ENCODE measurements at places on chromosomes 1 and 21.

GRCh38 chr1:239547987-239548386 is 161.6 kb downstream of the CHRM3 start:
- no peak for DNase-seq

GRCh38 chr1:199741586-199741985 is 285.9 kb upstream of the NR5A2 start:
- no peak for DNase-seq

DNA sequence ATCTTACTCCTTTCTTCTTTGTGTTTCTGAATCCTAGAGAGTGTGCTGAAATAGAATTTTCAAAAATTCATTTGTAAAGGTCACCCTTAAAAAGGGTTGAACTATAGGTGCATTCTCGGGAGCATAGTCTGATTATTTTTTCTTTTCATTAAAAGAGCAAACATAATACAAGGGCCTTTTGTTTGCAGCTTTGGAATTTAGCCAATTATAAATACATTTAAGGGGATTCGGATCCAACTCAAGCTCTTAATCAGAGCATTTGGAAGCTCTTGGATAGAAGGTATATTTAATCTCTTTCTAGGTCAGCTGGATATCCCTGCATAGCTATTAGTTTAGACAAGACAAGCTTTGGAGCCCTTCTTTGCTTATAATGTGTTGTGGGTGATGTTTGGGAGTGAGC is 321.7 kb downstream of the HHAT start:
- DNase-seq = no peak

DNA sequence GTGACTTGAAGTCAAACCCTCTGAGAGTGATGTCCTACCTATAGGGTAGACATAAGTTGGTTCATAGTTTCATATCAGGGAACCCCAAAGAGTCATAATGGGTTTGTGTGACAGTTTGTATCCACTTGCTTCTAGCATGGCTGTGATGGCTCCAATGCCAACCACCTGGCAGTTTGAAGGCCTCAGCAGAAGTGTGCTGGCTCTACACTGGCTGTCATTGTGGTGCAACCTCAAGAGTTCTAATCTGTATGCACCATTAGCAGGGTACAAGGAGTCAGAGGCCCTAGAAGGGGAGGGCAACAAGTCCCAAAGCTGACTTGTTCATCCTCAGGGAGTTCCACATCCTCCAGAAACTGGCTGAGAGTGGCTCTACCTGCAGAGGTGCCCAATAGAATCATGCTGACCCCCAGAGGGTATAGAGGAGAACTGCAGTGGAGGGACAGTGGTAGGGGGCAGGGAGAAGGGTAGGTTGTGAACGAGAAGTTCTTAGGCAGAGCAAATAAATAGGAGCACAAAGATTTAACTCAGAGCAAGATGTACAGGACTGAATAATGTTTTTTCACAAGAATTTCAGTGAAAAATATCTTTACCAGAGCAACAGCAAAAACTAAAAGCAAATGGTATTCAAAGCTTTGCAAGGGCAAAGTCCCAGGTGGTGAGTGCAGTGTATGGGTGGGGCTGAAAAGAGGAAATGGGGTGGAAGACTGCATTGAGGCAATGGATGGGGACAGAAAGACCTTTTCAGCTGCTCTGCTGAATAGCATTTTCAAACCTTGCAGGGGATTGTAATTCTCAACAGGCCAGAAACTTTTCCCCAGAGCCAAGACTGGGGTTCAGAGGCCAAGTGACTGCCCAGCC is 3.2 kb downstream of the FCRL2 start:
- DNase-seq = no peak

GRCh38 chr1:156444407-156445001 is 56.1 kb downstream of the MEF2D start:
- no peak for DNase-seq

DNA sequence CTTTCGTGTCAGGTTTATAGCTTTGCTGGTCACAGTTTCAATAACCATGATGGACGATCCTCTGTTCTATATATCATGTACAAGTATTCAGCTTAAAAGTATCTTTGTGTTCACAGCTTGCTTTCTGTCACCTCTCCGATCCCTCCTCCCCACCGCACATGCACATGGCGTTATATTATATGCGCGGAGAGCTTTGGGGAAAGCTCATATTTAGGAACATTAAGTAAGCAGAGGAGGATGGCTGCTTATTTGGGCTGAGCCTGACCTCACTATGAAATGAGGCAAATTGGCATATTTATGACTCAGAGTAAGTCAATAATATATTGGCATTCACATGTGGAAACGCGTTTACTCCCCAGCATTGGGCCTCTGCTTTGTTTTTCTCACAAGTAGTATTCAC is 360.5 kb downstream of the HLX start:
- no peak for DNase-seq

GRCh38 chr1:218743861-218744505 is 398.8 kb downstream of the TGFB2 start:
- DNase-seq = no peak

GRCh38 chr21:28186604-28187003 is 806.1 kb downstream of the LTN1 start:
- DNase-seq = no peak

GRCh38 chr21:45365186-45365607 is 39.8 kb upstream of the COL18A1 start:
- no peak for DNase-seq

DNA sequence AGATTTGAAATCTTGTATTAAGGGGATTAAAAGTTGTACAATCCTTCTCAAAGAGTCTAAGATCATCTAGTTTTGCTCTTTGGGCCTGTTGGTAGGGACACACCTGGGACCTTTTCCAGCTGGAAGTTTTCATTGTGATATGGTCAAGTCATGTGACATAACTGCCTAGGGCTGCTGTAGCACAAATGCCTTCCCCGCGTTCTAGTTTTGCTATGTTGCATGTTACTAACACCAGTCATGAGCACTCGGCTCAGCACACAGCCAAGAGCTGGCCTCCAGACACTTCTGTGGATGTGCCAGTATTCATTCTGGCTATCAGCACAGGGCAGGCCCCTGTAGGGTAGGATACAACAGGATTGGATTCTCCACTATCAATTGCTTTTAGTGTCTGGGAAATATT is 14.6 kb upstream of the FLG2 start:
- no peak for DNase-seq

GRCh38 chr1:65009724-65010420 is 43.5 kb upstream of the JAK1 start:
- no peak for DNase-seq

DNA sequence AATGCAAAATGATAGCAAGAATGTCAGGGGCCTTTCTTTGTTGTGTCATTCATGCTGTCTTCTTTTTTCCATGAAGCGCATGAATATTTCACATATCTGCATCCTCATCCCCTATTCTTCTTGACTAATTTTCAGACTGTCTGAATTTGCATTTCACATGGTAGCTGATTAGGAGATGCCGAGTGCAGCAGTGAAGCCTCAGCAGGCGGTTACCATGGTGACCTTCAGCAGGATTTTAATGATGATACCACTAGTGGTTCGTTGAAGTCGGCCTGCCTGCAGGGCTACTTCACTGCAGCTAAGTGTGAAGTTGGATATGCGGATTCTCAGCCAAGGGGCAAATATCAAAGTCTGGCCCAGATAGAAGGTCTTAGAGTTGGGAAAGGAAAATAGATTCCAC is 141.8 kb downstream of the NEK7 start:
- DNase-seq = no peak

GRCh38 chr1:206723805-206724472 is 39.2 kb downstream of the MAPKAPK2 start:
- no peak for DNase-seq

GRCh38 chr1:101065575-101065974 is 40.0 kb upstream of the DPH5 start:
- no peak for DNase-seq

DNA sequence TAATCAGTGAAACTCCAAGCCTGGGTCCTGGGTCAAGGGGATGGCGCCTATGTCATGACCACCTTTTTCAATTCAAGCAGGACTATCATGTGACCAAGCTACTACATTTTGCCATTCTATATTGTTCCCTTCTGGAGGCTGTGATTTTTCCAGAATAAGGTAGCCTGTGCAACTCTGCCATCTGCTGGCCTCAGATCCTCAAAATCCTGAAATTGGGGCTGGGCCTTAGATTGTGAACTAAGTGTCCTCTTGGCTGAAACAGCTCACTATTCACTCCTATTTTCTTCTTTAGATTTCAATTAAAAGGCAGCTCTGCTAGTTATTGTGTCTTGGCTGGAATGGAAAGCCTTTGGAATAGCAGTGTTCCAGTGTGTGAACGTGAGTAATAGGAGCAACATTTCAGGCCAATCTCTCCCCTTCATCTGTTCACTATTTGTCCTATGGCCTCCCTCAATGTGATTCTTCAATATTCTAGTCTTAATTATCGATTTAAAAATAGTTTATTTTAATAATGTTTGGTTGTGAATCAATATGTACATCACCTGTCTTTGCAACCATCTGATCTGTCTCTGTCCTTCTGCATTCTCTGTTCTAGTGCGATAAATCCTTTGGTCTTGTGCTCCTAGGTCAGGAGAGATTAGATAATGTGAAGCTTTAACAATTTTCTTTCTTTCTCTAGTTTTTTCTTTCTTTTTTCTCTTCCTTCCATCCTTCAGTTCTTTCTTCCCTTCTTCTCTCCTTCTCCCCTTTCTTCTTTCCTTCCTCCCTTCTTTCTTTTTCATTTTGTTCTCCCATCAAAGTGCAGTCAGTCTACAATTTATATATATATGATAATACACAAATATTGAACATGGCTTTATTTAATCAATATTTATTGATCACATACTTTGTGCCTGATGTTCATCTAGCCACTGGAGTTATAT is 69.8 kb downstream of the CR1 start:
- DNase-seq = no peak

- no peak for DNase-seq
Observed at GRCh38 chr1:151502859-151503780, 8.1 kb upstream of the CGN start.

DNA sequence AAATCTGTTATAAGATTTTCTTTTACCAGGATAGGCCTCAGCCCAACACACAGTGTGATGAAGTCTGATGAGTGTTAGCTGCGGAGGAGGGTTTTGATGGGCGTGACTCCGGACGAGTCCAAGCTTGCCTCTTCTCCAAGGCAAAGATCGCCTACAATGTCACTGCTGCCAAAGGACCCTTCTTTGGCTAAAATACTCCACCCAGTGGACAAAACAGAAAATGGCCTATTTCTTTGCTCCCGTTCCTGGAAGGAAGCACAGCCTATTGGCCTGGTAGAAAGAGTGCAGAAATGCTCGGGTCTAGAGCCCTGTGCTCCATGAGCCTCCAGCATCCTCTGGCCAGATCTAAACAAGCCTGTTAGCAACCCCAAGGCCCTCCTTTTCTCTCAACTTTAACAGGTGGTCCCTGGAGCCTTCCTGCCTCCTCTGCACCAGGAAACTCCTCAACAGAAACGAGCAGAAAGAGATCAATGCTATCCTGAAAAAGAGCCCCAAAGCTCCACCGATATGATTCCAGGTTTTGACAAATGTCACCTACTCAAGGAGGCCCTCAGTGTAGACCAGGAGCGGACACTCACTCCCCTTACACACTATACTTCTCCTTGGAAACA is 3.4 kb upstream of the CASQ2 start:
- DNase-seq = no peak

GRCh38 chr1:202588503-202589189 is 121.6 kb downstream of the SYT2 start:
- DNase-seq = no peak

DNA sequence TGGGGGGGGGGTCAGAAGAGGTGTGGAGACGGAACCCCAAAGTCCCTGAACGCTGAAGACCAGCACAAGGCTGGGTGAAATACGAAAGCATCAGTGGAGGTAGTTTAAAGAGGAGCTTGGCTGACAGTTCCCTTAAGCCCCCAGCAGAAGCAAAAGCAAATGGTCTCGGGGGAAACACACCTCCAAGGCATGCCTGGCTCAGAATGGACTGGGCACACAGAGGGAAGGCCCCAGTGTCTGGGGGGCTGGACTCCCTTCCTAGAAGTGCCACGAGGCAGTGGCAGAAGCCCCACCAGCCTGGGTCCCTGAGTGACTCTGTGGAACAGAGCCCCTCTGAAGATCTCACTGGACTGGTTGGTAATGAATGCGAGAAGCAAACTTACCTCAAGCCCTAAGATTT is 43.9 kb downstream of the UBE2G2 start:
- DNase-seq = no peak

GRCh38 chr1:17542645-17543044 is 3.1 kb downstream of the ARHGEF10L start:
- no peak for DNase-seq

- DNase-seq = no peak
Observed at GRCh38 chr1:247906504-247907047, 11.2 kb downstream of the OR2W3 start.

DNA sequence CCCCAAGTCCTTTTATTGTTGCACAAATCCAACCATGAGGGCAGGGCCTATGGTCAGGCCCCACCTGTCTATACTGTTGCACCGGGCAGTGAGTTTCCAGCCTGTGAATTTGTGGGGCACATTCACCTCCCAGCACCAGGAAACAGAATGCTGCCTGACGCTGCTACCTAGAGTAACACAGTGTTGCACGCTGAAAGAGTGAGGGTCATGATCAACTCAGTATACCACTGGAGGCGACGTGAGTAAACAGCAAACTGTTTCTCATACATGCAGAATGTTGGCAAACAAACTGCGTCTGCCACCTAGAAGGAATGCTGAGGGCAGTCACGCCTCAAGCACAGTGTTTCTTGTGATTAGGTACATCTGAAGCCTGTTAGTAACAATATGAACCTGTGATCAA is 13.4 kb upstream of the LRRC47 start:
- DNase-seq = no peak

GRCh38 chr1:171468120-171468750 is 17.1 kb upstream of the PRRC2C start:
- DNase-seq = no peak

- no peak for DNase-seq
Observed at GRCh38 chr1:50268049-50268448, 155.2 kb downstream of the DMRTA2 start.

DNA sequence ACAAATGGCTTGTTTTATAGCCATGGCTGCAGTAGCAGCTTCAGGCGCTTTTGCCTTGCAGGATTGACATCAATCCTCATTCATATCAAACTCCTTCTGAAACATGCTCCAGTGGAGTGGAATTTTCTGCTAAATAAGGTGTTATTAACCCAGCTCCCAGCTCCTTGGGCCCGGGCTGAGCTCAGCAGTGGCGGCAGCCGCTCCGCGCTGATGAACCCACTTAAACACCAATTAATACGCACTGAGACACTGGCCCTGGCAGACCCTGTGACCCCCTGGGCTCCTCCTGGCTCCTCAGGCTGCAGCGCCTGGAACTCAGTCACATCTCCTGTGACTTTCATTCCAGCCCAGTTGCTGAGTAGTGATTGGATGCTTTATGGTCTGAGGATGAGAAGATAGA is 137.4 kb upstream of the GRIK3 start:
- no peak for DNase-seq

GRCh38 chr1:153525088-153525728 is 10.6 kb downstream of the S100A6 start:
- DNase-seq = no peak

DNA sequence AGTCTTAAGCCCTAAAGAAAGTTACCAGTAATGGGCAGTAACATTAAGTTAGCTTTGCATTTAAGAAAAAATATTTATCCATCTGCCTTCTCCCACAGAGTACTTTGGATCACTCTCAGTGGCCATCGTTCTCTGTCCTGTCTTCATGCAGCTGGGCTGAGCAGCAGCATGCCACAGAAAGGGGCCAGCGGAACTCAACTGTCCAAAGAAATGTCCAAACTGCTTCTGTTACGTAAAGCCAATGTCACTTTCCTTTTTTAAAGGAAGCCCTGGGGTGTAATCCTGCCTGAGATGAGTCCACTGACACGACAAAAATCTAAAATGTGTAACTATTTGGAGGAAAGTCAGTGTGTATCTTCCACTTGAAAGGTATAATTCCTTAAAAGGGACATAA is 291.6 kb downstream of the SMYD3 start:
- DNase-seq = no peak

GRCh38 chr1:66253330-66253921 is 280.5 kb upstream of the SGIP1 start:
- DNase-seq = no peak

Data from stimulated activated CD8-positive, alpha-beta memory T cell treated with anti-CD3 and anti-CD28 coated beads, Interleukin-2, amount 100 ng/mL, for 48 hours (primary cell).